ENCODE measurements at places on chromosomes 7 and 10.

GRCh38 chr10:18545621-18546305, 105.6 kb downstream of the NSUN6 start:
- no peak for DNase-seq

DNA sequence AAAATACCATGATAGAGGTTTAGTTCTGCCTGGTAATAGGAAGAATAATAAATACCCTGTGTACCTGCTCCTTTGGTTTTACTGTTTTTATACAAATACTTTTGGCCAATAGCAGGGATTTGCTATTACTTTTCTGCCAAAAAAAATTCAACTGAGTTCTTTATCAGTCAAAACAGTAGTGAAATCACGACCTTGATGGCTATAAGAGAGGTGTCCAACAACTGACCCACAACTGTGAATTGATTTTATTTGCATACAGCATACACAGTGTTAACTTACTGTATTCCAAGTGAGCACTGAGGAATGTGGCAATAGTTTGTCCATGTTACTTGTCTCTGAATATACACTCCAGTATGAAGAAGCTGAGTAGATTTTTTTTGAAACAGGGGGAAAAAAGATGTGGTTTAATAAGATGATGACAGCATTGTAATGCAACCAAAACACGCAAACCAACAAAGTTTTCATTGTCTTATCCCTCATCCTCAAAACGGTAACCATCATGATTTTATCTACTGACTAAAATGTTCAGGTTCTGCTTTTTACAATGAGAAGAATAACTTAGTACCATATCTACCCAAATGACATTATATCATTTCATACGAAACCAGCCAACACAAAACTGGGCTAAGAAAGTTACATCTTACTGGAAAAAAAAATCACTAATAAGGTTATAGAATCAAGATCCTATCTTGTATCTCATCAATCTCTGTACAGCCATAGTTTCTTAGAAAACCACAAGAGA, 63.3 kb downstream of the GSAP start:
- DNase-seq = no peak

- DNase-seq = no peak
These were observed 133.5 kb downstream of the GALNT11 start for GRCh38 chr7:152158801-152159587.

DNA sequence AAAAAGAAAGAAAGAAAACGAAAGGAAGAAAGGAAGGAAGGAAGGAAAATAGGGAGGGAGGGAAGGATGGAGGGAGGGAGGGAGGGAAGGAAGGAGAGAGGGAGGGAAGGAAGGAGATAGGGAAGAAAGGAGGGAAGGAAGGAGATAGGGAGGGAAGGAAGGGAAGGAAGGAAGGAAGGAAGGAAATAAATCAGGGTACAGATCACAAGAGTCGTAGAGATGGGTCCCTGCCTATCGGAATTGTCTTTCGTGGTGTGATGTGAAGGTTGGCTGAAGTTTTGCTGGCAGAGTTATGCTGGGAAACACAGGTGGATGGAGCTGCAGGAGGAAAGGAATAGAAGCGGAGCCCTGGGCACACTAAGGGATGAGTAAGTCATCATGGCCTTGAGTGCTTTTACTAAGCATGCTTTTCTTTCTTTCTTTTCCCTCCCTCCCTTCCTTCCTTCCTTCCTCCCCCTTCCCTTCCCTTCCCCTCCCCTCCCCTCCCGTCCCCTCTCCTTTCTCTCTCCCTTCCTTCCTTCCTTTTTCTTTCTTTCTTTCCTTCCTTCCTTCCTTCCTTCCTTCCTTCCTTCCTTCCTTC, 11.9 kb upstream of the TPST1 start:
- no peak for DNase-seq

DNA sequence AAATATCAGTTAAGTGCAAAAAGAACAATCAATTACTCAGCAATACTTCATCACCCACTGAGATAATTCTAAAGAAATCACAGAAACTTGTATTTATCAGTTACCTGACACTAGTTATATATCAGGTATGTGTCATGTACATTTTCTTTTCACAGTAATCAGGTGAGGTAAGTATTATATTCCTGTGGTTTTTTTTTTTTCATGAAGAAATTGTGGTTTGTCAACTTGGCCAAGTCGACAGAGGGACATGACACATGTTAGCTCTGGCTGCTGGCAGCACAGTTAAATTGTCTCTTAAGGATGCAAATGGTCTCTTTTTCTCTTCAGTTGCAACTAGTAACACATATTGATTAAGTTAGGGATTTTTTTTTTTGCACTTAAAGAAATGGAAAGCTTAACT, 13.7 kb upstream of the GPR141 start:
- no peak for DNase-seq

- no peak for DNase-seq
These were observed 180.2 kb upstream of the TPK1 start for GRCh38 chr7:145016068-145016467.

- DNase-seq = no peak
These were observed 288.9 kb downstream of the ADARB2 start for GRCh38 chr10:1448252-1448930.

DNA sequence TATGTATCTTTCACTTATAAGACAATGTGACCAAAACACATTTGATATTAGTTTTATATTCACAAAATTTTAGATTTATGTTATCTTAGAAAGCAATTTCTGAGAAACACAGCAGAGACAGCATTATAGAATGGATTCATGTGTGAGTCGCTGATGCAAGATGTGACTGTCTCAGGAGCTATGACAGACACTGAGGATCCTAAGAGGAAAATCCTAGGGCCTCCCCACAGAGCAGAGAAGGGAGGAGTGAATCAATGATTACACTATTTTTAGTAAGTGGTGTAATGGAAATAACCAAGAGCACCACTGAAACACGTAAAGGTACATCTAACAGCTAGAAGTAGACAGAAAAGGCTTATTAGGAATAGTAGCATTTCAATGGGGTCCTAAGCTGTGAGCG, 204.0 kb upstream of the PTN start:
- no peak for DNase-seq

- no peak for DNase-seq
These were observed 74.6 kb upstream of the CPXM2 start for GRCh38 chr10:123965973-123966895.

DNA sequence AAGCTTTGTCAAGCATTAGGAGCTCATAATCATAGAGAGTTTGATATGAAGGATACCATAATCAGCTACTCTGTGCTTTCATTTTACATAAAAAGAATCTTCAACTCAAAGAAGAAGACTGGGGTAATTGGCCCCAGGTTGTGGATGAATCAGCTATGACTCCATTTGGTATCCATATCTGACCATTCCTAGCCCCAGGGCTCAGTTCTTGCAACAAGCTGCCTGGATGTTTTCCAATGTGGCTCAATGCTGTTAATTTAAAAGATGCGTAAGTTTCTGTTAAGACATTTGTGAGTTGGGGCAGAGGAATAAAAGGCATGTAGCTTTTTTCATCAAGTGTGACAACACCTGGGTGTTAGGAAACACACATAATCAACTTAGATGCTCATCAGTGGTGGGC, 951.1 kb downstream of the NRG3 start:
- DNase-seq = peak; percentile 12

GRCh38 chr10:44006771-44007170, 358.1 kb upstream of the ZNF32 start:
- DNase-seq = no peak

DNA sequence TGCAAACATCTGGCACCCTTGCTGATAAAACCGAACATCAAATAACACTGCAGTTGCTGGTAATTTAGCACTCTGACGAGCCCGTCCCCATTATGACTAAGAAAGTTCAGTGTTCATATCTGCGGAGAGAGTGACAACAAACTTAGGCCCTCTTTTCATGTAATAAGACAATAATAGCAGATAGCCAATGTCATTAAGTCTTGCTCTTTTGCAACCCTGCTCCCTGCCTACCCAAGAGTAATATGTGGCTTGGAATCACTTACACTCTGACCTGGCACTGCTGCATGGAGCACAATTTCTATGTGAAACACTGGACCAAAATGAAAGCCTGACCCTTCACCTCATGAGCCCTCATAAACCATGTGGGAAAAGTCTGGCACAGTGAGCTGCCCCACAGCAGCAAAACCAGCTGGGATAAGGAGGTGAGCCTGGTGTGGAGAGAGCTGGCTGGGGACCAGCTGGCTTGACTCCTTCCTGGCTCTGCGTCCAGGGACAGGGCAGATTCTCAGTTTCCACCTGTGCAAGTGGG, 86.5 kb downstream of the HIPK2 start:
- no peak for DNase-seq

GRCh38 chr10:101646364-101646763, 48.6 kb downstream of the FBXW4 start:
- DNase-seq = no peak

DNA sequence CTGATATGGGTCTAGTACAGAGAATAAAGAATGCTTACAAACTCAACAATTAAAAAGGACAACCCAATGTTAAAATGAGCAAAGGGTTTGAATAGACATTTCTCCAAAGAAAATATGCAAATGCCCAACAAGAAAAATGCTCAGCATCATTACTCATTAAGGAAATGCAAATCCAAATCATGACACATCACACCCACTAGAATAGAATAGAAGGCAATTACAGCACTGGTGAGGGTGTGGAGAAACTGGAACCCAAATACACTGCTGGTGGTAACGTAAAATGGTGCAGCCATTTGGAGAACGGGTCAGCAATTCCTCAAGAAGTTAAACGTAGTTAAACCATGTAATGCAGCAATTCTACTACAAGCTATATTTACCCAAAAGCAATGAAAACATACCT, 53.8 kb downstream of the KDM7A start:
- DNase-seq = no peak

- no peak for DNase-seq
These were observed 224.4 kb downstream of the MAD1L1 start for GRCh38 chr7:2008101-2008935.

GRCh38 chr10:125868372-125868975, 12.6 kb downstream of the DHX32 start:
- no peak for DNase-seq

DNA sequence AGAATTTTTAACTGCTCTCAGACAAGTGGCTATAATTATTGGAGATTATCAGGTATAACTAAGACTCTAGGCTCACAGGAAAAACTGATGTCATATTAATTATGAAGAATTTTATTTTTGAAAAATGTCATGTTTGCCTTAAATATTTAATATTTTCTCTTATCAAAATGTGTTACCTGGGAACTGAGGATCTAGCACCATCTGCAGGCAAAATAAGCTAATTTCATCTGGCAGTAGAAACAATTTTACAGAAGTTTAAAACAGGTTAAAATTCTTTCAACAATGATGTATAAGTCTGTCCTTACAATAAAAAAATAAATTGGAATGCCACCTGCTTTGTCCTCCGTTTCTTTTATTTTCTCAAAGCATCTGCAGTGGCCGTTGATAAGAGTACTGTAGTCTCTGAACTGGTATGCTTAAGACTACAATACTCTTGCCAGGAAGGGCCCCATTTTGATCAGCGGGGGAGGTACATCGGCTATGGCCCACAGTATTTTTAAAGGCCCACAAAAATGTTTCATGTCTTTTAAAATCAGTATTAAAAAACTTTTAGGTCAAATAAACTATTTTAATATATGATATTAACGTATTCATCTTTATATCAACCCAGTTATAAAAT, 81.3 kb downstream of the VWDE start:
- DNase-seq = no peak

DNA sequence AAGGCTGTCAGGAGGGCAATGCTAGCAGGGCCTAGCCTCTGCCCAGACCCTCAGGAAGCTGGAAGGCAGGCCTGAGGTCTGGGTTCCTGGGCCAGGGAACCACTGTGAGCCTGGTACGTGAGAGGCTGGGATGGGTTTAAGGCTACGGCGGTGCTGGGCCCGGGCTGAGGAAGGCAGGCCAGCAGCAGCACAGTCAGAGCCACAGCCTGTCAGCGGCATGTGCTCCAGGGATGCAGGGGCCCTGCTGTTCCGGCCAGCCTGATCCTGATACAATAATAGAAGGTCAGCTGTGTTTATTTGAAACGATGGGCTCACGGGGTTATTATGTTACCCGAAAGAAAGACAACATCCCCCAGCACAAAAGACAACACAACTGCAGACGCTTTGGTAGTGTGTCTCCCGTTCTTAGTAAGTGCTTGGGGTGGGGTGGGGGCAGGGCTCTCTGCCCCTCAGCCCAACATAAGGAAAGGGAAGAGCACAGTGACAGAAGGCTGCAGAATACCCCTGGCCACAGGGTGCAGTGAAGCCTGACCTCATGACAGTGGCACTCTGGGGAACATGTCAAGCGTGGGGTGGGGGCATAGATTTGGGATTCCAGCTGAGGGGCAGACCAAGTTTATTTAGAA, 95.0 kb downstream of the COL13A1 start:
- DNase-seq = no peak

- DNase-seq = no peak
These were observed 28.9 kb upstream of the AHR start for GRCh38 chr7:17269341-17270221.

- no peak for DNase-seq
These were observed 15.4 kb downstream of the MICU1 start for GRCh38 chr10:72610466-72610865.

- no peak for DNase-seq
These were observed 179.0 kb upstream of the DKK1 start for GRCh38 chr10:52135101-52135500.

- no peak for DNase-seq
These were observed 5.3 kb upstream of the EBF3 start for GRCh38 chr10:129969184-129969910.
